ENCODE measurements at places on chromosomes 2 and 18.
A peak's percentile ranks its signal among the peaks of the same experiment; 100 is the strongest.

DNA sequence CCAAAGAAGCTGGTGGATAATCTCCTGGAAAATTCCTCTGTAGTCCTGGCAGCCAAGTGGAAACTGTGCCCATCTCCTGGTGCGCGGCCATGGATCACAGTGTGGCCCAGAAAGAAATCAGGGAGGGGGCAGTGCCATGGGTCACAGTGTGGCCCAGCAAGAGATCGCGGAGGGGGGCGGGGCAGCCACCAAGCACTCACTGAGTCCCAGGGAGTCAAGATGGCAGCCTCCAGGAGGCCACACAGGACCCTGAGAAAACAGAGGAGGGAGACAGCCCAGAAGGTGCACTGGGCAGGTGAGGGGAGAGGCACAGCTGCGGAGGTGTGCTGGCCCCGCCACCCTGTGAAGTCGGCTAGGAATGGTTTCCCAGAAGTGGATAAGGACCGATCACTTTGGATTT is 8.1 kb upstream of the ATP6V1B1 start:
- no peak for DNase-seq

DNA sequence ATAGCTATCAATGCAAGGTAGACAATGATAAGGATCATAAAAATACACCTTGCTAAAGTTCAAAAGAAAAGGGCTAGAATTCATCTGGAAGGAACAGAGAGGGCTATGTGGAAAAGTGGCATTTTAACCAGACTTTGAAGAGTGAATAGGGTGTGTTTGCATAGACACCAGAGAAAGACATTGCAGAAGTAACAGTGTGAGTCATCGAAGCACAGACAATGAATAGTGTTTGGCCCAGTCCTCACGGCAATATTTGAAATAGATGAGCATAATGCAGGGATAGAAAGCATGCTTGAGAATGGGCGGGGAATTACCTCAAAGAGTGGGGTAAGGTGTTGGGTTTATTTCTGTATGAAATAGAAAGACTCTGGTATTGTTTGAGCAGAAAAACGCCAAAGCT is 24.2 kb downstream of the MYT1L start:
- DNase-seq, result no peak

DNA sequence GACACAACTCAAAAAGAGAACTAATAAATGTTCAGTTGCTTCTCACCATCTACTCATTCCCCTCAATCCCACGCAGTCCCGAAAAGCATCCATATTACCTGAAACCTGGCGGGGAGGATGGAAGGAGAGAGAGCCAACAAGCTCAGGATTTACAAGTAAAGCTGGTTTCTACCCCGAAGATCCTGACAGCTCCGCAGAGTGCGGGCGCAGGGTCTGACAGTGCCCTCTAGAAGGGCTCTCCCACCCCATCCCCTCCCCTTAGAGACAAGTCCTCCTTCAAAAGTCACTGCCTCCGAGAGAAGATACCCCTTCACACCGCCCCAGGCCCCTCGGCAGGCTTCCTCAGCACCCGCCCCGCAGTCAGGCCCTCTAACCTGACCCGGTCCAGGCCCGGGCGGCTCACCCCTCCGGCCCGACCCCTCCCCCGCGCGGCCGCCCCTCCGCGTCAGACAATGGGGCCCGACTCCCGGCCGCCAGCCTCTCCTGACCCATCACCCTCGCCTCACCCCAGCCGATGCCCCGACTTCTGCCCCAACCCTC is 550 bp downstream of the RAB1A start:
- no peak for DNase-seq

DNA sequence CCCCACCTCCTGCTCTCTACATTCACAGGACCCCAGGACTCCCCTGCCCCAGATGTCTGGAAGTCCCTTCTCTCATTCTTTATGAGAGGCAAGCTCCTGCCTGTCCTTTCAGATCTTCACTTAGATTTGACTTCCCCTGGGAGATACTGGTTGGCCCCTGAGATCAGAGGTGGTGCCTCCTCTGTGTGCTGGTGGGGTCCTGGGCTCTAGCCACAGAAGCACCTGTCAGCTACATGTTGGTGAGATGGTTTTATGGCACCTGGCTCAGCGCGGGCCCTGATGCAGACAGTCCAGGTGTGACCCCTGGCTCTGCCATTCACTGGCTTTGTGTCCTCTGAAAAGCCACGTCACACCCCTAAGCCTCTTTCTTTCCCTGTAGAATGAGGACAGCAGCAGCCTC is 369.6 kb upstream of the ID2 start:
- DNase-seq, result no peak

DNA sequence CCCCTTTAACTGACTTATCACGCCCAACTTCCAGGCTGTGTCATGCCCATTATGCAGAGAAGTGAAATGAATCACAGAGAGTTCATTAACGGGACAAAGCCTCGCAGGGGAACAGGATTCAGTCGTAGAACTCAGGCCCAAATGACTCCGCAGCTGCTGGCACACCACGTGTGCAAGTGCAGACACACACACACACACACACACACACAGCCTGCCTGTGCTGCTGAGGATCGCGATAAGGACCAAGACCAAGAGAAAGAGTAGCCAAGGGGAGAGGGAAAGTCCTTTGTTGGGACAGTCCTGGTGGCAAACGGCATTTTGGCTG is 90.0 kb upstream of the TAF1B start:
- peak; percentile 62 for DNase-seq

GRCh38 chr2:105378921-105379383 is 19.9 kb downstream of the FHL2 start:
- DNase-seq, result no peak

GRCh38 chr2:240731178-240731545 is 39.5 kb downstream of the AQP12A start:
- no peak for DNase-seq

DNA sequence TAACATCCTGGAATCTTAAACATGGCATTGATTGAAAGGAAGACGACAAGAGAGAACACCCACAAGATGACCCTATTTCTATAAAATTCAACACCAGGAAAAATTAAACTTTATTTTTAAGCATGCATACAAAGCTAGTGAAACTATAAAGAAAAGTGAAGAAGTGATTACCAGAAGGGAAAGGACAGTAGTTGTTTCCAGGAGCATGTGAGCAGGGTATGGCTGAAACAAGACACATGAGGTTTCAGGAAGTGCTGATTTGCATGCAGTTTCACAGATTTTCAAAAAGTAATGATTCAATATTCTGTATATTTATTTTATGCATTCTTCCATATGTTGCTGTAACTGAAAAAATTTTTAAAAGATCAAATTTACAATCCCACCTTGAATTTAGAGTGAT is 24.6 kb upstream of the DAW1 start:
- DNase-seq, result no peak

GRCh38 chr2:123502931-123503330 is 522.2 kb upstream of the CNTNAP5 start:
- no peak for DNase-seq

- DNase-seq, result no peak
Measured at GRCh38 chr2:135245071-135245470, 193.0 kb downstream of the RAB3GAP1 start.

GRCh38 chr2:11019614-11020013 is 107.9 kb downstream of the KCNF1 start:
- no peak for DNase-seq

- no peak for DNase-seq
Measured at GRCh38 chr2:218569038-218569431, 396 bp downstream of the CNOT9 start.

DNA sequence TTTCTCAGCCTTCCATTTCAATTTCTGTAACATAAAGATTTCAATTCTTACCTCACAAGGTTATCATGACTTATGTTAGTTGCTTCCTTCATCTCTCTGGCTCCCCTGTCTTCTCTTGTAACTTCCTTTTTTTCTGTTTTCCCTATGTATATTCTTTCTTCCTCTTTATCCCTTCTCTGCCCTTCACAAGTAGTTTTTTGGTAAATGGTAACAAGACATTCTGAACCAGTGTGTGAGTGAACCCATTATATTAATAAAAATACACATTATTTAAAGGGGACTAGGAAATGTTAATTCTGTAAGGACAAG is 8.4 kb downstream of the ACSL3 start:
- no peak for DNase-seq

GRCh38 chr2:975095-975494 is 24.4 kb downstream of the SNTG2 start:
- DNase-seq, result no peak

- DNase-seq, result no peak
Measured at GRCh38 chr2:41691561-41691960, 356.3 kb upstream of the PKDCC start.

DNA sequence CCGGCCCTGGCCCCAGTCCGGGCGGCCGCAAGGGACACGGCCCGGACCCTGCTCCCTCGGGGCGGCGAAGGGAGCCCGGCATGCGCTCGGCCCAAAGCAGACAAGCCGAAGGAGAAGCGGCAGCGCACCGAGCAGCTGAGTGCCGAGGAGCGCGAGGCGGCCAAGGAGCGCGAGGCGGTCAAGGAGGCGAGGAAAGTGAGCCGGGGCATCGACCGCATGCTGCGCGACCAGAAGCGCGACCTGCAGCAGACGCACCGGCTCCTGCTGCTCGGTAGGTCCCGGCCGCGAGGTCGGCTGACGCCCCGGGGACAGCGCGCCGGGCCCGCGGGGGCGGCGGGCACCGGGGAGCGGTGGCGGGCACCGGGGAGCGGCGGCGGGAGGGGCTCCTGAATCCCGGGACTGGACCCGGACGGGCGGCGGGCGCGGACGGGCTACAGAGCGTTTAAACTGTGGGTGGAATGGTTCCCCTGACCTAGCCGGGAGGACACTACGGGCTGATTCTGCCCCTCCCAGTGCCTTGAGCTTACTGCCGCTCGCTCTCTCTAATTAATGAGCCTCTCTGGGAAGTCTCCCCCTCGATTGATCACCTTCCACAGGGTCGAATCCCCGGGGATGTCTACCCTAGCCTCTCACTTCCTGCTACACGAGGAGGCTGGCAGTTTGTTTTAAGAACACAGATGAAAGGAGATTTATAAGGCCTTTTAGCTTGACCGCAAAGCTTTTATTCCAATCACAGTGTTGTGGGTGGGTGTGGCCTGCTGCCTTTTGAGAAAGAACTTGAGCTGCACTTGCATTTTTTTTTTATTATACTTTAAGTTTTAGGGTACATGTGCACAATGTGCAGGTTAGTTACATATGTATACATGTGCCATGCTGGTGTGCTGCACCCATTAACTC is 853 bp downstream of the GNAL start:
- DNase-seq, result peak; percentile 36

- no peak for DNase-seq
Measured at GRCh38 chr18:37179384-37179783, 350.5 kb downstream of the KIAA1328 start.

- DNase-seq, result no peak
Measured at GRCh38 chr2:21381421-21381820, 257.7 kb downstream of the TDRD15 start.

GRCh38 chr2:3566806-3567205 is 8.3 kb upstream of the RPS7 start:
- no peak for DNase-seq

GRCh38 chr2:233424154-233424951 is 70.1 kb downstream of the DGKD start:
- no peak for DNase-seq

DNA sequence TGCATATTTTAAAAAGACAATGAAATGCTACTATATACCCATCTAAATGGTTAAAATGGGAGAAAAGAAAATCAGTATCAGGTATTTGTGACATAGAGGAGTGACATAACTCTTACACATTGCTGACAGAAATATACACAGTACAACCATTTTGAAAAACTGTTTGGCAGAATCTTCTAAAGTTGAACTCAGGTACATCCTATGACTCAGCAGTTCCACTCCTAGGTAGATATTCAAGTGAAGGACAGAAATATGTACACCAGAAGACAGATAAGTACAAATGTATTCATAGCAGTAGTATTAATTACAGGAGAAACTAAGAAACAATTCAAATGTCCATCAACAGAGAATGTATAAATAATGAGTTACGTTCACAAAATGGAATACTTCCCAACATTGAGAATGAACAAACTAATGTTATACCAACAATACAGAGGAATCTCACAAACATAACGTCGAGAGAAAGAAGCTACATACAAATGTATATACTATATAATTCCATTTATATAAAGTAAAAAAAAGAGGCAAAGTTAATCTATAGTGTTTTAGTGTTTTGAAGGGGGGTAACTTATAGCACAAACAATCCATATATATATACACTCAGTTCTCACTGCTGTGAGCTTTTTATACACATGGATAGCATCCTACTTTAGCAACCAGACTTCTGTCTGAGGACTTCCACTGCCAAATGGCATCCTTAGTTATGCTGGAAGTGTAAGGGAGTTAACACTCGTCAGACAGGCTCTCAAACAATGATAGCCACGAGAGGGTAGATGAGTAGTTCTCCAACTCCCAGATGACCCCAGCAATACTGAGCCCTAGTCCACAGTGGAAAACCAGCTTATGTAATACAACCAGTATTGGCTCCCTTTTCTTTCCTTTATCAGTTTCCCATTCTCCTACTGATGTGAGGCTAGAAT is 172.5 kb downstream of the NBAS start:
- no peak for DNase-seq

DNA sequence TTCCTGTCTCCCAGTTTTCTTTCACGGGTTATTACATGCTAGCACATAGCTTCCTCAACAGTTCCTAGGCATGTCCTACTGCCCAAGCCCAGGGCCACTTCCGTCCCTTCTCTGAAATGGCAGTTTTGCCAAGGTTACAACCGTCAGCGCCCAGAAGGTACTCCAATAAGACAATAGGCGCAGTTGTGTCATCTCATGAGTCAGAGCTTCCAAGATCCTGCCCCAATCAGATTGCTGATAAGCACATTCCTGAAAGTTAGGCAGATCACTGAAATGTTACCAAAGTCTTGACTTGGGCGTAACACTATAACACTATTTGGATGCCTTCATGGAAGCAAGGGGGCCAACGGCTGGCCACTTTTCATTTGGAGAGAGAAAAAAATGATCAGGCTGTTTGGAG is 34.2 kb downstream of the GKN2 start:
- no peak for DNase-seq

GRCh38 chr18:50446629-50447028 is 71.8 kb downstream of the SKA1 start:
- no peak for DNase-seq

GRCh38 chr18:45046961-45047360 is 366.3 kb downstream of the SETBP1 start:
- no peak for DNase-seq

GRCh38 chr2:191382801-191383200 is 137.6 kb downstream of the MYO1B start:
- no peak for DNase-seq

DNA sequence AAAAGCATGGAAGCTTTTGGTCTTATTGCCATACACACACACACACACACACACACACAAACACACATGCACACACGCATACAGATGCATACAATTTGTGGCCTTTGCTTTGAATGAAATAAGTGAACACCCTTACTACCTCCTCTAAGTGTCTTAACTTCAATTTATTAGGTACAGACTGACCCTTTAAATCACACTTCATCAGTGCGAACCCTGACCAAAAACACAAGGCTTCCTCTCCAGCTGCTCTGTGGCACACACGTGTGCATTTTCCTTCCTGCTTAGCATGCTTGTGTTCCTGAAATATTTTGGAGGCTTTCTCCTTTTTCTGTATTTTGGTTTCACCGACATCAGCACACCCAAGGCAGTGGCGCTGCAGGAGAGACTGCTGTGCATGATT is 96.0 kb downstream of the CNTNAP5 start:
- no peak for DNase-seq

GRCh38 chr18:58230438-58231179 is 186.6 kb downstream of the NEDD4L start:
- no peak for DNase-seq

- peak; percentile 30 for DNase-seq
Measured at GRCh38 chr2:12931186-12931844, 214.6 kb downstream of the TRIB2 start.

Measured in GM19239 (cell line).